ENCODE measurements at places on chromosomes 5 and 9.

- no peak for DNase-seq
These were observed 4.3 kb upstream of the IFNK start for GRCh38 chr9:27519466-27520465.

DNA sequence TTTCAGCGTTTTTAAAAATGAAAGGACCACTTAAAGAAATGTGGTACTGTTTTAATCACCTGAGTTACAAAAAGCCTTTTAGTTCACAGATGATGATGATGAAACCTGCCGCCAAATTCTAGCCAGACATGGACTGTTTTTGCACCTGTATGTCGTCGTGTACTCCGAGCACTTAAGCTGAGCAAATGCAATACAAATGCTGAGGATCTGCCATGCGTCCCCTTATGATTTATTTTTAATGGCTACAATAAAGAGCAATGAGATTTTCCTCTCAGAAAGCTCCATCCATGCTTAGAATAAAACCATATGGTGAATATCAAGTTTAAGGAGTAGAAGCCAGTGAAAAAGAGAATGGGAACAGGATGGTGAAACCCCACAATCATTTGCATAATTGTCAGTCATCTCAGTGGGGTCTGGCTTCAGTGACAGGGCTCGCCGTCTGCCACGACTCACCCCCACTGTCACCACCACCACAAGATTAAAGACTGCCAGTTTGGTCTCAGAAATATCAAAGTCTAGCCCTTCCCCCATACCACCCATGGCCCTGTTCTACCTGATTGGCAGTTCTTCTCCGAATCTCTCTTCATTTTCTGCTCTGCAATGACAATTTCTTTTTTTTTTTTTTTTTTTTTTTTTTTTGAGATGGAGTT is 159.9 kb downstream of the GOLPH3 start:
- DNase-seq = no peak

- DNase-seq = no peak
These were observed 1.0 kb downstream of the AQP3 start for GRCh38 chr9:33446240-33446945.

DNA sequence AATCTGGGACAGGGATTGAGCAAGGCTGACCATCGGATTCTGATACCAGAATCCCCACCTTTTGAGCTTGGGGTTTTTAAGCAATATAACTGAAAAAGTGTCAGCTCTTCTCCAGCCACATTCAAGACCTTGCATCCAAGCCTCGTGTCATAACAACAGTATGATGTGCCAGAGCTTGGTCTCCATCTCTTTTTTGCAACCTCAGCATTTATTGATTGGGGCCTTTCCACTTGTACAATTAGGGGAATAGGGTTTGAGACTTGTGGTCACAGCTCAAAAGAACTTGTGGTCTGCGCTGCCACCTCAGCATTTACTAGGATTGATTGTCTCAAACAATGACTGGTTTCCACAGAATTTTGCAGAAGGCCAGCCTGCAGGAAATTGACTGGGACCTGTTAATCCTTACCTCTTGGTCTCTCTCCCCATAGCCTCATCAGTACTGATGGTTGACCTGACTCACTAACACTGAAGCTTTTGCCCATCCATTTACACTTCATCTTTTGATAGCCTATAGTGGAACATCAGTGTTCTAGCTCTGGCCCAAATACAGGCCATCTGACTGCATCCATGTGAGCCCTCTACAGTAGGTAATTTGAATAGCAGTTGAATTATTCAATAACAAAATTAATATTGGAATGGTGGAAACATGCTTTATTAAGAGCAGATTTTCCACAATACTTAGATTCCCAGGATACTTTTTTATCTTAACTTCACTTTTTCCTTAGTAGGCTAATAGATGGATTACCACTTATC is 381.6 kb upstream of the PRR16 start:
- DNase-seq = no peak

DNA sequence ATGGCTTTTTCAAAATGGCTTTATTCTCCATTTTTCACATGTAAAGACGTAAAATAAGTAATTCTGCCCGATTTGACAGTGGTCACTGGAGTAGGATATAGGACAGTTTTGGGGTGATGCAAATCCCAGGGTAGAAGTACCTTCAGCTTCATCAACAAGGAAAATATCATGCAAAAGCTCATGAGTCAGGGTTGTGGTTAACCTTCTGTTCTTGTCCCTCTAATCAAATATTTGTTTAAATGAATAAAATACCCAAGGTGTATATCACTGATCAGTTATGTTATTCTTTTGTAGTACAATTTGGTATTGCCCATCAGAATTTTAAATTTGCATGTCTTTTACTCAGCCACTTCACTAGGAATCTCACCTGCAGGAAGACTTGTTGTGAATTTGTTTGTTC is 40.0 kb downstream of the FBXL7 start:
- no peak for DNase-seq

DNA sequence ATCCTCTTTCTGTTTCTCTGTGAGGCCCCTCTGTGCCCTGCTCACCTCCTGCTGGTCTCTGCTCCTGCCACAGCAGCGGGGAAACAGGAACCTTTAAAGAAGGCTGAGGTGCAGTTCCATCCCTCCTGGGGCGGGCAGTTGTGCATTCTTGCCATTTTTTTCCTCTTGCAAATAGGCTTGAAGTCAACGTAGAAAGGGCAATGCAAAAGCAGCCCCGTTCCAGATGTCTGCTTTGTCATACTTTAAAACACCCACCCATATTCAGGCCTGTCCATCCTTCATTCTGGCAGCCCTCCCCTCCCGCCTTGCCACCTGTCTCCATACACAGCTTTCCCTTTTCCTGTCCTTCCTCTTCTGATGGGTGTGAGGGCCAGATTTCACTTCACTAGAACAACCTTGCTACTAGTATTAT is 65.4 kb upstream of the KLF9 start:
- no peak for DNase-seq

- DNase-seq = no peak
These were observed 8.7 kb downstream of the GARIN3 start for GRCh38 chr5:157157293-157157891.

DNA sequence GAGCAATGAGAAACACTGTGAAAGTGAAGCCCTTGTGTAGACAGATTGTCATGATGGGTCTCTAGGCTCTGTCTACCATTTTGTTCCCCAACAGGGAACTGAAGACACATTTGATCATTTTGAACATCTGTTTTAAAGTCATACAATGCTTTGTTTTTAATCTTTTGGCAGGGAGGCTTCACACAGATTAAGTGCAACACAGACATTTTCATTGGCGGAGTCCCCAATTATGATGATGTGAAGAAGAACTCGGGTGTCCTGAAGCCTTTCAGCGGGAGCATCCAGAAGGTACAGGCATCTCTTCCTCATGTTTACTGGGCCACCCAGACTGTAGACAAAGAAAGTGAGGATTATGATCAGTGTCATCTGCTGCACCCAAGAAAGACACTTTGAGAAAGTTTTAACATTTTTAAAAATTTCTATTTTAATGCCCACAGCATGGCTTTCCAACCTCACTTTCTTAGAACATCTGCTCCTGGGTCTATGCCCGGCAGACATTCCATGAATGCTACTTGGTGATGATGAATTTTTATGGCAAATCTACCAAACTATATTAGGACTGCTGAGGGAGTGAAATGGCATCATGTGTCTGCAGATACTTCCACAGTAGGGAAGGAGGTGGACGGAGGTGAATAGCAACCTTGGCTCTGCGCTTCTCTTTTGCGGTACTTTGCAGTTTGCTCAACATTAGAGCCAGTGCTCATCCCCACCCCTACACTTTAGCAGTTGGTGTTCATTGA is 121.3 kb downstream of the LIFR start:
- no peak for DNase-seq

DNA sequence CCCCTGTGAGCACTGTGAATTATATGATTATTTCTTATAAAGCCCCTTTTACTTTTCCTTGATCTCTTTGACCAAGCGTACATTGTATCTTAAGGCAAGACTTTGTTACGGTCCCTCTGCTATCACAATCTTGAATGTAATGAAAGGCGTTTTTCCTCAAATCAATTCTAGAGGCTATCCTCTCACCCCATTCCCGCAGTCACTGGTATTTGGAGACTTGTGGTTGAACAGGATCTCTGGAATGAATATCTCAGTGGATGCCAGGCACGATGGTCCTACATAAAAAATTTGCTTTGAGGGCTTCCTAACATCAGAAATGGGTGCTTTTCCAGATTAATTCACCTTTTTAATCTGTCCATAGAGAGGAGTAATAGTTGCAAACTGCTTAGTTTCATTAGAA is 151.4 kb upstream of the PAPPA start:
- DNase-seq = no peak

DNA sequence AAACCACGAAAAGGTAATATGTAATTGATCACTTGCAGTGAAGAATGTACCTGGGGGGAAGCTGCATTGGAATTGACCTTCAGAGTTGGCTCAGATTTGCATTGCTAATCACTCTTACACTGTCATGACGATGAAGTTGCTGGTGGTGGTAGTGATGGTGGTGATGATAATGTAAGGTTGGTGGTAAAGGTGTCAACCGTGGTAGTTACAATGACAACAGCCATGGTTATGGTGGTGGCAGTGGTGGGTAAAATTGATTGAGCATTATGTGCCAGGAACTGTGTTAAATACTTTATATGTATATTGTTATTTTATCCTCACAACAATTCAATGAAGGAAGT is 282.4 kb downstream of the NR3C1 start:
- no peak for DNase-seq

DNA sequence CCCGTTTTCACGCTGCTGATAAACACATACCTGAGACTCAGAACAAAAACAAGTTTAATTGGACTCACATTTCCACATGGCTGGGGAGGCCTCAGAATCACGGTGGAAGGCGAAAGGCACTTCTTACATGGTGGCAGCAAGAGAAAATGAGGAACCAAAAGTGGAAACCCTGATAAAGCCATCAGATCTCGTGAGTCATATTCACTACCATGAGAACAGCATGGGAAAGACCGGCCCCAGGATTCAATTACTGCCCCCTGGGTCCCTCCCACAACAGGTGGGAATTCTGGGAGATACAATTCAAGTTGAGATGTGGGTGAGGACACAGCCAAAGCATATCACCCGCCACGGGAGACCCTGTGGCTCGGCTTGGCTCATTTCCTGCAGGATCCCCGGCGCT is 20.2 kb downstream of the EXD3 start:
- no peak for DNase-seq

DNA sequence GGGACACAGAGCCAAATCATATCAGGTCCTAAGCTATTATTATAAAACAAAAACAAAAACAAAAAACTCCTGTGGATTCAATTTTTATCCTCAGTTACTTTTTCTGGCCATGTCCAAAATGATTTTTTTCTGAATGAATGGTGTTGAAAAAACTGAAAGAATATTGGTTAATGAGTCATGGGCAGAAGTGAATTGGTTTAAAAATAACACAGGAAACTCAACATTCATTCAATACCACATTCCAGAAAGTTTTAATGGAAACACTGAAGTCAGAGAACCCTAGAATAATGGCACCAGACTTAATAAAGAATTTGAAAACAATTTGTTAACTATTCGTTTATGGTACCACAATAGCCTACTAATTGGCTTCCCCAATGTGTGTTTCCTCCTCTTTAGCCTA is 102.4 kb upstream of the CDH9 start:
- DNase-seq = no peak

DNA sequence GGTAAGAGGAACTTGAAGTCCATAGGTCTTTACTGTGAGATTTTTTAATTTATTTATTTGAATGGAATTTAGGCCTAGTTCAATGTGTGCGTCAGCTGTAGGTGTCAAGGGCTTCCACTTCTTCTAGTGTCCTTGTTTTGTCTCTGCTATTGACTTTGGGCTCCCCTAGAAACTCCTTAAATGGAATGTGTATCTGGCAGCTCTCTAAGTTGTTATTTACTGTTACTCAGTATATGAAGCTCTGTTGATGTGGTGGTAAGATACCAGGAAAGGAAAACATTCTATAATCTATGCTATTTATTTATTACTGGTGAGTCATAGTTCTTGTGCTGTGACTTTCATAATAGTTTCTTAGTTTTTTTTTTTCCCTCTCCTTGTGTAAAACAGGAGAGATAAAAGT is 97.1 kb downstream of the GABRA1 start:
- DNase-seq = no peak

- DNase-seq = no peak
These were observed 15.5 kb downstream of the SIL1 start for GRCh38 chr5:139182528-139183296.

- DNase-seq = no peak
These were observed 352.9 kb downstream of the GLIS3 start for GRCh38 chr9:3946840-3947587.

DNA sequence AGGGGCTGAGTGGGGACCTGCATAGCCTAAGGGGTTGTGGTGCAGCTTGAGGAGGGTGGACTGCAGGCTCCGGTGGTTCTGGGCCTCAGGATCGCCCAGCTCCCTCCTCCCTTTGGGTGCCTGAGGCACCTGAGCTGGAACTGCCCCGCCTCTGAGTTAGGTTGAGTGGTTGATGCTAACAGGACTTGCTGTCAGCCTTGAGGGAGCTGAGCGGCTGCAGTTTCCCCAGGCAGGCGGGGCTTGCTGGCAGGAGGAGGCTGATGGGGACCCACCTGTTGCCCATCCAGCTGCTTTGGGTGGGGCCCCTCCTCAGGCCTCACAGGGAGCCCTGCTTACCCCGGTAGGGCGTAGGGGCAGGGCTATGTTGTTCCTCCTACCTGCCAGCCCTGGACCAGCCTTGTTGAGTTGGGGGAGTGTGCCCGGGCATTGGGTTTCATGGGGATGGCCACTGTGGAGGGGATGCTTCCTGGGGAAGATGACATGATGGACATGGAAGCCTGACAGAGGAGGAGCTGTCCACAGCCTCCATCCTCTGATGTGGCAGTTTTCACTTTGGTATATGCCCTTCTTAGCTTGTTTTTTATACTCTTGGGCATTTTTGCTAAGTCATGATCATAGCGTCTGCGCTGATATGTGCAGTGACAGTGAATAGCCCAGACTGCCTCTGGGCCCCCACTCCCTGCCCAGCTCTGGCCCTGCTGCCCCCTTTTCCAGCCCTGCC is 14.3 kb downstream of the WNK2 start:
- DNase-seq = no peak

- DNase-seq = no peak
These were observed 1389.6 kb downstream of the PTPRD start for GRCh38 chr9:9223175-9223574.

DNA sequence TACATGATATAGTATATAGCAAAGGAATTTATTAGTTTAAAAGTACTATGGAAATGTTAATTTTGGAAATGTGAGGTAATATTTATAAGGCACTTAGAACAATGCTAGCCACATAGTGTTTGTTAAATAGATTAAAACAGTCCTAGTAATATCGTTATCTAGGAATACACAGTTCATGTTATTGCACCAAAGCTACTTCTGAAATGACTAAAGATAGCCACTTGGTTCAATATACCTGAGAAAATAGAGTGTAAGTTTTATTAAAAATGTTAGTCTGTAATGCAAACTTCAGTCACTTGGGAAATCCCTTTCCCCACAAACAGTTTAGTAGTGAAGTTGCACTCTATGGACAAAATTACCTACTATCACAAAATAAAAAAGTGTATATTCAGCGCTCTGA is 15.4 kb upstream of the F2R start:
- no peak for DNase-seq

GRCh38 chr5:760363-761058 is 24.0 kb downstream of the ZDHHC11B start:
- no peak for DNase-seq

All from pulmonary artery endothelial cell (primary cell).